ENCODE measurements at places on chromosomes 11 and 22. TPM values are rescaled to one million over a fixed set of nuclear protein-coding genes. Genes with fewer than 3 reads are reported as not detected.
A peak's percentile ranks its signal among the peaks of the same experiment; 100 is the strongest.

DNA sequence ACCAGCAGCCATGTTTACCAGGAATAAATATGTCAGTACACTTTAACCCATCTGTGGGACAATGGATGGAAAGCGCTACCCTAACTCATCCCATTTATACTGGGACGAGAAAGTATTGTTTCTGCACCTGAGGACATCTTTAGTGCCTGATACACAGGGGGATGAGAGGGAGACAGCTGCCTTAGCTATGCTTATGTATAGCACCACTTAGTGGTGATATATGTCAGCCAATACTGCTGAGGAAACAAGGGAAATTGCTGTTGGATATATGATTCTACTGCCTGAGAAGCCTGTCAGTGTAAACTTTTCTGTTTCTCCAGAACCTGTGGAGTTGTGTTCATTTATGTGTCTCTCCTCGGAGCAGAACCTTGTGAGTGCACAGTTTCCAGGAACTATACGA is 13.3 kb upstream of the CEP295 start:
- peak; percentile 9 for DNase-seq

DNA sequence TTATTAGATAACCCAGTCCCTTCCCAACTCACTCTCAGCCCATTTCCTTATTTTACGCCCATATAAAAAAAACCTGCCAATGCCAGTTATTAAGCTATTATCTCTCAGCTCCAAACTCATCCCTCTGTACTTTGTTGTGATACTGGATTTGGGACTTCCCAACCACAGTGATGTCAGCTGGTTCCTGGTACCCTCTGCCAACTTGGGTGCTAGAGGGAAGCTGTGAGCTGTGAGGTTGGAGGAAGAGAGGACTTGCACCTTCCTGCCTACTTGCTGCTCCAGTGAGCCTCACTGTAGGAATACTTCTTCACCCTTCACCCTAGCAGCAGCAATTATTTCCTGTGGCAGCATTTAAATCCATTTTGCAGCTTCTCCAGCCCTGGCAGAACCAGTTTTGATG is 19.2 kb upstream of the CSF2RB start:
- no peak for DNase-seq

Gene RIMBP3C
- total RNA-seq = 0.20 TPM

- no peak for DNase-seq
These were observed 26.3 kb upstream of the CDON start for GRCh38 chr11:126088999-126089398.

GRCh38 chr22:49497266-49497665 is 330.4 kb downstream of the BRD1 start:
- DNase-seq = no peak

Gene SF3B2
- 198 TPM for total RNA-seq

DNA sequence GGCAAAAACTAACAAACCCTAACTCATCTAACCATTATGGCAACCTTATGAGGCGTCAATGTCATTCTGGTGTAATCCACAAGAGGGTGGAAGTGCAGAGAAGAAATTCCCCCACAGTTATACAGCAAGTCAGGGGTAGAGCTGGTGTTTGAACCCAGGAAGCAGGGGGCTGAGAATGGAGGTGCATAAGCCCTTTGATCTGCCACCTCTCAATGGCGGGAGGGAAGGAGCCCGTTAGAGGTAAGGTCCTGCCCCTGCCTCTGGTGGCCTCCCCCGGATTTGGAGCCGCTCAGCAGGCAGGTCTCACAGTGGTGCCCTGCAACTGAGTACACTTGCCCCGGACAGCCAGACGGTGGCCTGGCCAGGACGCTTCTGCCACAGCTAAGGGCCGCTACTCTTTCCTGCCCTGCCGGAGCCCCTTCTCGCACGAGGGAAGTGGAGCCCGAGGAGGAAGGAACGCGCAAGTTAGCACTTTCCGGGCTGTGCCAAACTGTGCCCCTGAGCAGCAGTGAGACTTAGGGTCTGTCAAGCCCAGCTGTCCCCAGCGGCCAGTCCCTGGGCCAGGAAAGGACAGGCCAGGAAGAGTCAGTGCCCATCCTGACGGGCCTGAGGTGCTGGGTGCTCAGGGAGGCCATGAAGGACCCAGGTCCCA is 1.1 kb downstream of the FXYD2 start:
- no peak for DNase-seq

GRCh38 chr11:68370211-68371111 is 58.1 kb downstream of the LRP5 start:
- no peak for DNase-seq

DNA sequence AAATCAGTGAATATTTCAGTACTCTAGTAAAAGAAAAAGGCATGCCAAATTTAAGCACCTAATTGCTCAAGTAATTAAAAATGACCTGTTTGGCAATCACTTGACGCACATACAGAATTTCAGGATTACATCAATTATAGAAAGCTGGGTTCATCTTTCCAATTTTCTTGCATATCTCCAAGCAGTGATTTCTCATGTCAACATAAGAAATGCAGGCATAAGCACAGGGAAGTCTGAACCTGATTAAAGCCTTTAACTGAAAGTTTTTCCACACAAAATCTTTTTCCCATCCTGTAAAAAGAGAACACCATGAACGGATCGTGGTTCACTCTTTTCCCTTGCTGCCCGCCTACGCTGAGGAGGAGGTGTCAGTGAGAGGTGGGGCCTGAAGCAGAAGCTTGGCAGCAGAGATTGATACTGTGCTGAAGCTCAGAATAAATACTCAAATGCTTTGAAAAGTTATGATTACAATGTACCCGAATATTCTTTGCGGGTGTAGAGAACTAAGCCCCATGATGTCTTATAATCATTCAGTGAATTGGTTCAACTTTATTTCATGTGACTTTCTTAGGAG is 704.1 kb upstream of the CCDC90B start:
- no peak for DNase-seq

GRCh38 chr11:91998481-91998880 is 226.1 kb upstream of the FAT3 start:
- DNase-seq = no peak

Gene PNPLA3
- total RNA-seq = 7.6 TPM

Data from RPMI7951 (cell line).